ENCODE measurements at places on chromosomes 3 and 15.

- no peak for DNase-seq
Measured at GRCh38 chr3:38837358-38837757, 21.3 kb upstream of the SCN10A start.

GRCh38 chr3:184368586-184369183 is 7.2 kb downstream of the POLR2H start:
- no peak for DNase-seq

DNA sequence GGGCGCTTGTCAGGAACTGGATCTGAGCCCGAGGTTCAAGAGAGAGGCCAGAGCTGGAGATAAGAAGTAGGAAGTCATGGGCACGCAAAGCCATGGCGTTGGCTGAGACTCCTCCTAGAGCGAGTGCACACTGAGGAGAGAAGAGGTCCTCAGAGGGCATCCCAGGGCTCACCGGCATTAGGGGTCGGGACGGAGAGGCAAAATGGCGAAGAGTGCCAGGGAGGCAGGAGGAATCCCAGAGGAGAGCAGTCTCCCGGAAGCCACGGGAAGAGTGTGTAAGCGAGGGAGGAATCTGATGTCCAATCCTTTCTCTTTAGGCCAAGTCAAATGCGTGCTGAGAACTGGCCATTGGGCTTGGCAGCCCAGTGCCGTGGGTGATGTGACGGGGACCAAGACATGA is 24.0 kb downstream of the EFCC1 start:
- DNase-seq: no peak

DNA sequence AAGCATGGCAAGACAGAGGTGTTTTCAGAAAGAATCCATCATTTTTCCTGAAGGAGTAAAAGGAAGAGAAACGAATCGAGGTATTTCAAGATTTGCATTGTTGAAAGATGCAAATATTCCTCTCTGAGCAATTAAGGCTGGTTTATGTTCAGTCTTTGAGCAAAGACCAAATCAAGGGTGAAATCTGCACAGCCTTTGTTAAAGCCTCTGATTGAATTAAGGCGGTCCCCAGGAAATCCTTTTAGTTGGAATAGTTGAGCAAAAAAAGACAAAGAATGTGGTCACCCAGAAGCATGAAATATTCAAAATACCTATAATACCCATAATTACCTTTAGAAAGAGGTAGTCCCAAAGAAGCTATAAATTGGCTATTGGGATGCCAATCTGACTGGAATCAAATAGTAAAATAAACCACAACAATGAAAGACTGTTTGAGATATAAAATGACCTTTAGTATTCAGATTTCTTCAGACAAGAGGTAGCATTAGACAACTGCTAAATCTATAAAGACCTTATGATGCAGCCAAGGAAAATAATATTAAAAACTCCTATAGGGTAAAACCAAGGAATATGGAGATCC is 1218.1 kb downstream of the ROBO2 start:
- no peak for DNase-seq

GRCh38 chr3:81778678-81779182 is 17.3 kb upstream of the GBE1 start:
- no peak for DNase-seq

DNA sequence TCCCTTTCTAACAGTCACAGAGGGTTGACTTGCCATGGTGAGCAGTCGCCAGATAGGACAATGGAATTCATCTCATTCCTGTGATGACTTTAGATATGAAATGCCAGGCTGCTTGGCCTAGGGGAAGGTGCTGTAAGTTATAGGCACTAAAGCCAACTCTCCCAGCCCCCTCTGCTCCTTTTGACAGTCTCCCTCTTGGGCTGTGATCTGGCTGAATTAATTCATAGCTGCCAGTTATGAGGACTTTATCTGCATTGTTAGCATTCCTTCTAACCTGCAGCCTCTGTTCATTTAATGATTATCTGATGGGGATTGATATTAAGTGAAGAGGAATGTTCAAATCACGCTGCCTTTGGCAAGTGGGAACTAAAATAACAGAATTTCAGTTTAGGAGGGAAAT is 427.1 kb upstream of the RASGRP1 start:
- DNase-seq: no peak
